ENCODE measurements at places on chromosomes 4 and X.

DNA sequence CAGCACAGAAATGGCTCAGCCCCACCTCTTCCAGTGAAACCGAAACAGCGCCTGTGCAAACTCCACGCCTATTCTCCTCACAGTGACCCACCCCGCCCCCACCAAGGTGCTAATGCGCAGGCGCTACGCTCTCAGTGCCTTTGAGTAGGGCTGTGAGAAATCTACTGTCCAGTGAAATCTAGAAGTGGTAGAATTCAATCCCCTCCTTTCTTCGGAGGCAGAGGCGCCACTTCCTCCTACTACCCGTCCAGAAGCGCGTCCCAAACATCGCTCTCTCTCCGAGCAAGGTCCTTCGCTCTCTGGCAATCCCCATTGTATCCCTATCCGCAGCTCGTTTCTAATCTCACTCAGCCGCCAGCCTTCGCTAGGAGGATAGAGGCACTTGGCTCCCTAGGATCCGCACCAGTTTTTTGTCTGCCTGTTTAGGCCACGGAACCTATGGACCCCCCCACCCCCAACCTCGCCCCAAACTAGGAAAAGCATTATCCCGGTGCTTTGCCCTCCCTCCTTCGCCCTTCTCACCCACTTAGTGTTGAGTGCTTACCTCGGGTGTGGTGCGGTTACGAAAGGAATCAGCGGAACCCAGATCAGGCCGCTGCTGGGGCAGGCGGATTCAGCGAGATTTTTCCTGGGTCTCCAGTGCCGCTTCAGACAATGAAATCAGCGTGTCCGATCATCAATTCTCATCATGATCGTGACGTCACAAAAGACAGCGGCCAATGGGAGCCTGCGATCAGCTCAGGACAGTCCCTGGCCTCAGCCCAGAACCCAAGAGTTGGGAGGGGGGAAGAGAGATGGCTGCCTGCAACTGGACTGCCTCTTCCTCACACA, at the start of gene HDX:
HDX (minus strand) TSS at position 656 of the 831 bp plus-strand sequence. CDS start 27,056 bp downstream, outside the sequence.
- DNase-seq, result peak; percentile 89

GRCh38 chrX:56623316-56623715, 59.9 kb downstream of the UBQLN2 start:
- no peak for DNase-seq

DNA sequence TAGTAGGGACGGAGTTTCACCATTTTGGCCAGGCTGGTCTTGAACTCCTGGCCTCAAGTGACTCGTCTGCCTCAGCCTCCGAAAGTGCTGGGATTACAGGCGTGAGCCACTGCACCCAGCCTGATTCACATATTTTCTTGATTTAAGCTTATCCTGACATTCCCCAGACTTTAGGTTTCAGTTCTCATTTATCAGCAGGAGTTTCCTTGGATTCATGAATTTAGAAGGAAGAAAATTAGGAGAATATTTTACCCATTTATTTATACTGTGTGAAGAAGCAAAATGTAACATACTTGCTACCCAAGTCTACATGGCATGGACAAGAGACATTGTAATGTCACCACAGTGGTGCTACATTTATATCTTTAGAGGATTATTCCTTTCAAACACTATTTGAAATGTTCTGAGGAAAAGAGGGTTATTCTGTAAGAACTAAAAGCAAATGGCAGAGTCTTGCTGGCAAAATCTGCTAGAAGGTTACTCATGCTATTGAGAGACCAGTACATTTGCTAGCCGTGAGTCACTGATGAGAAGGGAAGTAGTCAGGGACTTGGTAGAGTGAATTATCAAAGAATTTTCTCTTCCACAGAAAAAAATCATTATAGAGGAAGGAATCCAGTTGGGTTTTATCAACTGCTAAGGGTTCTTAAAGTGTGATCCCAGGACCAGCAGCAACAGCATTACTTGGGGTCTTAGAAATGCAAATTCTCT, 26.1 kb upstream of the CFAP299 start:
- DNase-seq, result peak; percentile 88

GRCh38 chrX:103329991-103330390, at the start of gene TCEAL7:
Gene TCEAL7, plus strand, starts transcription at chrX:103330239. Its CDS starts 1,165 bp downstream, at chrX:103331404.
- DNase-seq, result peak; percentile 17

- DNase-seq, result peak; percentile 11
These were observed 171.3 kb downstream of the BTC start for GRCh38 chr4:74623041-74623440.

DNA sequence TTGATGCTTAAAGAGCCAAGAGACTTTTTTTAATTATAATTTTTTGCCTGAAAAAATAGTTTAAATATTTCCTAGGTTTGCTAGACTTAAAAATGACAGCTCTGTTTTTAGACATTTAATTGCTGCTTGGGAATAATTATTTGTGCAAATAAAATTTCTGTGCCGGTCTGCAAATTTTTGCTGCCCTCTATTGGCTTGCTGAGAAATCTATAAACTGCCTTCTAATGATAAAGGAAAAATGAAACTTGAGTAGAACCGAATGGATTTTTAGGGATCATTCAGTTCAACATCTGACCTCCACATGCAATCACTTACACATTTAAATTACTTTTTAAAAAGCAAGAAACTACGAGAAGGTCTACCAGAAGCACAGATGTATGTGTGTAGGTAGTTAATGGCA, 434.0 kb downstream of the FAM133A start:
- DNase-seq, result no peak

DNA sequence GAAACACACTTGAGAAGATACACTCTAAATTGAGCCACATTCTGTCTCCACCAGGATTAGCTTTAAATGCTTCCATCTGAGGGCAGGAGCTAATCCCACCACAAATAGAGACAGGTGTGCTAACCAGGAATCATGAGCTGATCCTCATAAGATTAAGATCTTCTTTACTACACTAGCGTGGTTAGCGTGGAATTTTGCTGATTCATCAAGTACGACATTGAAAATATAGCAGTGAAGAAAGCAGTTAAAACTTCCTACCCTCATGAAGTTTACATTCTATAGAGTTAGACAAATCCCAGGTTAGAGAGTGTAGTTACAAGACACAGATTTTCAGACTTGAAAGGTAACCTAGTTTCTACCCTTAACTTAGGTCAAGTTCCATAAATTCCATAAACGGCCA, 5.3 kb upstream of the APELA start:
- DNase-seq, result no peak

DNA sequence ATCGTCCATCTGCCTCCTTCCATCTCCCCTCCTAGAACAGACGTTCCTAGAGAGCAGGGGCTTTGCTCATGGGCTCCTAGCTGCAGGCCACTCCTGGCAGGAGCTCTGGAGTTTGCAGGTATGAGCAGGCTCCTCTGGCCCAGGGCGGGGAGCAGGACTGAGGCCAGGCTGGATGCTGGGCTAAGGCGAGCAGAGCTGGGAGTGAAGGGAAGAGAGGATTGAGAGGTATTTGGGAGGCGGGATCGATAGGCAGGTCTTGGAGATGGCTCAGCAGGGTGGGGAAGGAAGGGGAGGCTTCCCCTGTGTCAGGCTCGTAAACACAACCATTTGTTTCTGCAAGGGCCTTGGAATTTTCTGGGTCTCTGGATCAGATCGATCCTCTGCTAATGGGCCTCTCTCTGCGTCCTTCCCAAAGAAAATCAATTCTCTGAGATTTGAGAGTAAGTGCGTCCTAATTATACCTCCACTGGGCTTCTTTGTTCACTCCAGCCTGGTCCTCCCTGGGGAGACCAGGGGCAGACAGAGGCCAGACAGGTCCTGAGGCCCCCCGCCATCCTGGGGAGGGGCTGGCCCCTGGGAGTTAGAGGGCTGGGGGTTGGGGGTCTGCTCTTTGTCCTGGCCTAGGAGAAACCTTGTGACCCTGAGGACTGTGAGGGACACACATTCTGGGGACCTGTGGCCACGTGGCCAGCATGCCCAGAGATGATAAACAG, 94.8 kb upstream of the PSAPL1 start:
- DNase-seq, result no peak

DNA sequence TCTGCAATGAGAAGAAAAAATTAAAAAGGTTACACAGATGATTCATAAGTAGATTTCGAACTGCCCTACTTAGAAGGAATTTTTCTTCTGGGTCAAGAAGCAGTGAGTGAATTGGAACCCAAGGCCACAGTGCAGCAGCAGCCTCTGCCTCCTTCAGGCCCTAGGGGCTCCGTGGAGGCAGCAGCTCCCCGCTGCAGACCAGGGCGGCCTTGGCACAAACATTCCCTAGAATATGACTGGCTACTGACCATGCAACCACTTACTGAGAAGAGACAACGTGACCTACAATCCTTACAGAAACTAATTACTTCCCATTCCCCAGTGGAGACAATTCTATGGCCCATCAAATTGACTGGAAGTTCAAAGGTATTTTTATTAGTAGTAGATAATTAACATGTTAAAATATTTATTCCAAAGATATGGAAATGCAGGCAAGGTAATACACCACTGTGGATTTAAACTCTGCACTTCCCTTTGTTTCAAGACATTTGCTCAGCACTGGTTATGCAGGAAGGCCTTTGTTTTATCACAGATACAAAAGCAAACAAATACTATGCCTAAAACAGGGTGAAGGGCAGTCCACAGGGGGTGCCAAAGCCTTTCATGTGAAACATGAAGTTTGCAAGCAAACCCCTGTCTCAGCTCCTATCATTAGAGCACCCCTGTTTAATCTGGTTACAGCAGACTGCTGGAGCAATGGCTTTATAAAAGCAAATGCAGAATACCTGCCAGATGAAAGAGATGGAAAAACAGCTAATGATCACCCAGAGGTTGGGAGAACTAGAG, 59.2 kb downstream of the PCDH19 start:
- no peak for DNase-seq

Data from AG08395 (cell line).